Daoy (cell line): ENCODE measurements at places on chromosomes 5 and 9. TPM values are rescaled to one million over a fixed set of nuclear protein-coding genes. Genes with fewer than 3 reads are reported as not detected.

DNA sequence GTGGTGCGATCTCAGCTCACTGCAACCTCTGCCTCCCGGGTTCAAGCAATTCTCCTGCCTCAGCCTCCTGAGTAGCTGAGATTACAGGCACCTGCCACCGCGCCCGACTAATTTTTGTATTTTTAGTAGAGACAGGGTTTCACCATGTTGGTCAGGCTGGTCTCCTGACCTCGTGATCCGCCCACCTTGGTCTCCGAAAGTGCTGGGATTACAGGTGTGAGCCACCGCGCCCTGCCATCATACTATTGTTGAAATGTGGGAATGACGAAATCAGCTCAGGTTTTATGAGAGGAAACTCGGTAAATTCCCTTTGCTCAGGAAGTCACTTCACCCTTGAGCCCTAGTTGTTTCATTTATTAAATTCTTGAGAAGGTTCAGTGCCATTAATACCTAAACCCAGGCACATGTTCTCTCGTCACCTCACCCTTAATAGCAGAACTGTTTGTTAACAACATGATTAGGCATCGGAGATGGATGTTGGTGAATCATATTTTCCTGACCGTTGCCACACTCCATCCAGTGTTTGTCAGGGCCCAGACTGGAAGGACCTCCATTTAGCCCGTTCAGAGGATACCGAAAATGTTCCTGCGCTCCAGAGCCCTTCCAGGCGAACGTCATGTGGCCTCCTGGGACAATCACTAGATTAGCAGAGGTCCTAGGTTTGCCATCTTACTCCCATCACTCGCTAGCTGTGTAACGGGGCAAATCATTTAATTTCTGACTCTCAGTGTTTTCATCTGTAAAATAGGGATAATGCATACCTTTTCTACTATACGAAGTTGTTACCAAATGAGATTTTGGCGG, 20.0 kb upstream of the CREBRF start:
- no peak for DNase-seq

DNA sequence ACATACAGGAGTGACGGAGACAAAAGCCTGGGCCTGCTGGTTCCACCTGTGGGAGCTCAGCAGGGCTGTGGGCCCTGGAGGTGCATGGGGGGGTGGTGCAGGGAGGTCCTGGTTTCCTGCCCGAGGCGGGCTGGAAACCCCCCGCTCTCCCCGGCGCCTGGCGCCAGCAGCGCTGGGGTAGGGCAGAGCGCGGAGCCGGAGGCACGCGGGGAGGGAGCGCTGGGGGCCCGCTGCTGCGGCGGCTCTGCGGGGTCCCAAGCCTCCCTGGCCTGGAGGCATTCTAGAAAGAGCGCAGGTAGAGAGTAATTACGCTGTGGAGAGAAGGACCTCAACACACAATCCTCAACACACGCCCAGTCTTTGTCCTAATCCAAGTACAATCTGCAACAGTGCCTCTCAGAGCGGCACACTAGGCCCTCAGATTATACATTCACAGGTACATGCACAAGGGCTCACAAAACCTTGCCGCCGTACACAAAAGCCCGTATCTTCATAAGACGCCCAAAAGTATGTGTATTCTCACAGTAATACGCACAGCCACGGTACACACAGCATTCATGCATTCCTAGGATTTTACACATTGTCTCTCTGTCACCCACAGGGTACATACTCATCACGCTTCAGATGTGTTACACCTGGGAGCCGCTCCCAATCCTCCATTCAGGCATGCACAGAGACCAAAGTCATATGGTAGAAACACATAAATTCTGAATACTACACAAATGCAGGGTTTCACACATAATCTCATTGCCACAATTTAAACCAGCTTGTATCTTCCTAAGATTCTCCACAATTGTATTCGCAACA, 2.1 kb upstream of the HAND1 start:
- no peak for DNase-seq

The ZFP37 gene
- total RNA-seq = 3.7 and 7.9 TPM in 2 replicates

DNA sequence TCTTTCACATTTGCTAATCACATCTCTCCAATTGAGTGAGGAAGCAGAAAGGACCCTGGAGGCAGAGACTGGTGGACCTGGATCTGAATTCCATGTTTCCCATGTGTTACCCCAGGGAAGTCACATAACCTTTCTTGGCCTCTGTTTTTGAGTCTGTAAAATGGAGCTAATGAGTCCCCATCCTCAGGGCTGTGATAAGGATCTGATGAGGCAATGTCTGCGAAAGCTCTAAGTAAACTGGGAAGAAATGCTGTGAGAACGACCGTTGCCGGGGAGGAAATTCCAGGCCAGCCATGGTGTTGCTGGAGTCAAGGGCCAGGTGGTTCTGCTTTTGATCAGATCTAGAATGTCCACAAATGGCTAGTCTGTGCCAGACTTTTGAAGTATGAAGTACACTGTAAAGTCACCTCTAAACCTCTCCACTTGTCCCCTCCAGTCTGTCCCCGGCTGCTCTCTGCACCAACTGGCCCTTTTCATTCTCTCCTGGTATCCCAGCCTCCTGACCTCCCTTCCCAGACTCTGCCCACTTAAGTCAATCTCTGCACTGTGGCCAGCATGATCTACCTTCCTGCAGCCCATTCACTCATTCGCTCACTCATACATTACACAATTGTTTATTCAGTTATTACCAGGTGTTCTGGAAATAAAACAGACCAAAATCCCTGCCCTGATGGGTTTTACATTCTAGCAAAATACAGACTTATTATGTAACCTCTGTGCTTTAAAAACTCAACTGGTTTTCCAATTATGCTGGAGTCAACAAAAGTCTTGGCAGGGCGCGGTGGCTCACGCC, 32.5 kb upstream of the N4BP3 start:
- no peak for DNase-seq

The ANKRD18B gene
- total RNA-seq = 4.2 and 16.5 TPM in 2 replicates

DNA sequence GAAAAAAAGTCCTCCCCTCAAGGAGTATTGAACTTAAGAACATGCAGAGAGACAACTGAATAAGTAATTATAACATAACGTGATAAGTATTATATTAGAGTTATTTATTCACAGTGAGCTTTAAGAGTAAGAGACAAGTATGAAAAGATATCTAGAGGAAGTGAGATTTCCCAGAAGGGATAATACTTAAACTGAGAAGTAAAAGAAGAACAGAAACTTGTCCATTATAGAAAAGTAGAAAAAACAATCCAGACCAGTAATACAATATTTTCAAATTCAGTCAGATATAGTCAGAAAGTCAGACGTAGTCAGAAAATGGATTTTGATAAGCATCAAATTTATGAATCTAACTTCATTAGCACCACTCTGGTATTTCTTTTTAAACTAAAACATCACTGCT, 613.0 kb upstream of the CCNG1 start:
- no peak for DNase-seq

The SLC6A7 gene
- total RNA-seq = 0.06 TPM in 1 of 2 replicates, not detected in the other

GRCh38 chr9:133538176-133538575, 3.7 kb downstream of the ADAMTSL2 start:
- DNase-seq = no peak

DNA sequence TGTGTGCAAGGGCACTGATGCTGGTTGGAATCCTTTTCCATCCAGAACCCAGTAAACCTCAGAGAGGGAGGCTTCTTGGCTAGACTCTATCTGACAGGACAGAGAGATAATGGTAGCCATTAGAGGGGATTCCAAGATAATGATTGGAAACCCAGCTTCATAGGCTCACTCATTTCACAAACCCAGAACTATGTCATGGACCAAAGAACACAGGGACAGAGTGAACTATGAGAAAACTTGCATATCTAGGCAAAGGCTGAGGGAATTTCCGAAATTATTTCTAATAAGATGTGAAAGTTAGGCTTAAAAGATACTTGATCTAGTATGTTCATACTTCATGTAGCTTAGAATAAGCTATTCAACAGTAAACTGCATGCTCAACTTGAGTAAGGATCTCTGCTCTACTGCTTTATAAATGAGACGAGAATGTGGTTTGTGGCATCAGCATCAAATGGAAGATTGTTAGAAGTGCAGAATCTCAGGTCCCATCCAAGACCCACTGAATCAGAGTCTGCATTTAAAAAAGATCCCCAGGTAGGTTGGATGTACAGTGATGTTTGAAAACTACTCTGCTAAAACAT, 261.4 kb downstream of the DMRT2 start:
- no peak for DNase-seq

The SLC6A3 gene
- total RNA-seq = not detected in 2 replicates

The CCNO gene
- total RNA-seq = 6.2 and 7.1 TPM in 2 replicates

- no peak for DNase-seq
These were observed 14.5 kb downstream of the APTX start for GRCh38 chr9:32986971-32987370.

DNA sequence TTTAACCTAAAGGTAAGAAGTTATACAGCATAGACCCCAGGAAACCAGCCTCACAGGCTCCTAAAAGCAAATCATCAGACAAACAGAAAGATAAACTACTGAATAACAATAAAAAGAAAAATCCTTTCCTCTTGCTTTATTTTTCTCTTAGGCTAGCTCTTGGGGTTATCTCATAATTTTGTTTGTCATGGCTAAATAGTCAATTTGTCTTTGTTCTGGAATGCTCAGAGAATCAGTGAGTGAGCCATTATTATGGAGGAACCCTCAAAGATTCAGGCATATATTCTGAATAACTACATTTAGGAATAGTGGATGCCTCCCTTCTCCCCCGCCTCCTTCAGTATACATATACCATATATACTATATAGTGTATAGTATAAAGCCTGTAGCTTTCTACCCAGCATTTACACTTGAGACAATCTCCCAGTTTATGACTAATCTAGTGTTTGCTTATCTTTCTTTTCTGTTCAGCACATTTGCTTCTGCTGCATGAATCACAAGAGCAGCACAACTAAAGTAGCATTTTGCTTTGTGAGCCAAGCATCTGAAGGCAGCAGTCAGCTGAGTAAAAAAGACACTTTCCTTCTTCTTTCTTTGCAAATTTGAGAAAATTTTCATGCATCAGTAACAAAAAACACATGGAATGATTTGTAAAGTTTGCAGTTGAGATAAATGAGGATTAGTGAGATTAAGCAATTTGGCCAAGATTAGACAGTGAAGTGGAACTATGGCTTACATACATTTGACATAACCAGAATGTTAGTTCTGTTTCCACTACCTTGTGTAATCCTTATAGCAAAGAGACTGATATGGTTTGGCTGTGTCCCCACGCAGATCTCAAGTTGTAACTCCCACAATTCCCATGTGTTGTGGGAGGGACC, 45.3 kb upstream of the PPP3R2 start:
- DNase-seq = peak; percentile 24

The C9orf152 gene
- total RNA-seq = not detected in 2 replicates

The TRMT10B gene
- 2.5 and 4.1 TPM in 2 replicates for total RNA-seq

DNA sequence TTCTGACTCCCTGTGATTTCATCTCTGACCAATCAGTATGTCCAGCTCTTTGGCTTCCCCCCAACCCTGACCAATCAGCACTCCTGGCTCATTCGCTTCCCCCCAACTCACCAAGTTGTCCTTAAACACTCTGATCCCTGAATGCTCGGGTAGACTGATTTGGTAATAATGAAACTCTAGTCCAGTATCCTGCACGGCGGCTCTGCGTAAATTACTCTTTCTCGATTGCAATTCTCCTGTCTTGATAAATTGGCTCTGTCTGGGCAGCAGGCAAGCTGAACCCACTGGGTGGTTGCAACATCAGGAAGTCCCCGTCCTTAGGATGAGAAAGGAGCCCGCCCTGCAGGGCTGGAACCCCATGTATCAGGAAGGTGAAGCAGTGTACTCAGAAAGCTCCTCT, 10.4 kb downstream of the FCN2 start:
- DNase-seq = peak; percentile 5

GRCh38 chr9:19660019-19660418, 128.8 kb downstream of the SLC24A2 start:
- no peak for DNase-seq

DNA sequence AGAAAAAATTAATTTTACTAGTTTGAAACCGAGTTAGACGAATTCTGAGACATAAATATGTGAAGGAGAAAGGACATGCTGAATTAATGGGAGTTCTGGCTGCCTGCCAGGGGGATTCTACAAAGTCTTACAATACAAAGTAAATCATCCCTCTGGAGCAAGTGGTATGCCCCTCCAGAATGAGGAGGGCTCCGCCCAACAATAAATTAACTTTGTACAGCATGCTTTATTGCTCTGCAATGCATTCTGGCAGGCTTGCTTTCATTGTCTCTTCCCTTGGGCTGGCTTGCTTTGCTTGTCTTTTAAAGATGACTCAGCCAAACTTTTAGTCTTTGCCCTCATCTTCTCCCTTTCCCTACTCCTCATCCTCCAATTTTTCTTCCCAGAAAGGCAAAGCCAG, 11.7 kb upstream of the PCDHB1 start:
- peak; percentile 40 for DNase-seq

DNA sequence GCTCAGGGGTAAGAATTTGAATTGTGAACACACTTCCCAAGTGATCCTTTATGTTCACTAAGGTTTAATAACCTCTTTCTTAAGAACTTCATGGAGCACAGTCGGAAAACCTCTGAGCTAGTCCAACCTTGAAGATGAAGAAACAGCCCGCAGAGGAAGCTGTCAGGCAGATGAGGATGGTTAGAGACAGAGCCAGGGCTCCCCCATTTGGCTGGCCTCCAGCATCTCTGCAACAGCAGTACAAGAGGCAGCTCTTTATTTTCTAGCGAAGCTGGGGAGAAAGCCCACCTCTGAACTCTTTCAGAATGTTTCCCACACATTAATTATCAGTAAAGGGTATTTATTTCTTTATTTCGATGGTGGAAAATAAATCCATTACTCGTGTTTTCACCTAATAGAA, 350.8 kb downstream of the DMRT2 start:
- DNase-seq = peak; percentile 11

- DNase-seq = no peak
These were observed 23.4 kb upstream of the MACROH2A1 start for GRCh38 chr5:135422419-135422818.

DNA sequence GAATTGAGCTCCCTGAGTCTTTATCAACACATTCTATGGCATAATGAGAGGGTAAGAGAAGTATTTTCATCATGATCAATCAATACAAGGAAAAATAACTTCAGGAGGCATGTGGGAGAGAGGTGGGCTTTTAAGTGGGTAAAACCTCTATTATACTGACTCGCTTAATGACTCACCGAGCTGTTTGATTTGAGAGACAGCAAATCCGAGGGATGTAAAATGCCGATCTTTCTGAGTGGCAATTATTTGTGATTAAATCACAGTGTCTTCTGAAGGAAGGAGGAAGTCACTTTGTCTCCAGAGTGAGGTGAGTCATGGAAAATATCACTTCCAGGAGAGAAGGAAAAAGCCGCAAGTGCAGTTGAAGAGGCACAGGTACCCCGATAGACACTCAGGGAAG, 320.4 kb downstream of the DRD1 start:
- DNase-seq = peak; percentile 14

The SSBP2 gene
- total RNA-seq = 15.0 and 21.0 TPM in 2 replicates

- no peak for DNase-seq
These were observed 200.1 kb downstream of the MCTP1 start for GRCh38 chr5:95084757-95085156.

DNA sequence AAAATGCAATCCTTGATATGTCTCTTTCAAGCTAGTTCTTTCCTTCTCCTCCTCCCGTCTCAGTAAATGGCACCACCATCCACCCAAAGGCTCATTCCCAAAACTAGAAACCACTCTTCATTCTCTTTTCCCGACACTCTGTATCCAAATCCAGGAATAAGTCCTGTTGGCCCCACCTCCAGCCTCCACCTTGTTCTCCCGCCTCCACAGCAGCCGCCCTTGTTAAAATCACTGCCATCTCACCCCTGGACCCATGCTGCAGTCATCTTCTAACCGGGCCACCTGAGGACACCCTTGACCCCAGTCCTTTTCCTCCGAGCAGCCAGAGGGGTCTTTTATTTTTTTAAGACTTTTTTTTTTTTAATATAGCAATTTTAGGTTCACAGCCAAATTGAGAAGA, 9.4 kb downstream of the PDZD2 start:
- no peak for DNase-seq

The RNF14 gene
- 80.7 and 90.4 TPM in 2 replicates for total RNA-seq

GRCh38 chr9:75138260-75139040, 50.1 kb downstream of the OSTF1 start:
- DNase-seq = no peak
